ENCODE measurements at places on chromosomes 11 and 22.

- DNase-seq: peak; percentile 52
Measured at GRCh38 chr11:85652786-85653447, 5.2 kb downstream of the TMEM126A start.

DNA sequence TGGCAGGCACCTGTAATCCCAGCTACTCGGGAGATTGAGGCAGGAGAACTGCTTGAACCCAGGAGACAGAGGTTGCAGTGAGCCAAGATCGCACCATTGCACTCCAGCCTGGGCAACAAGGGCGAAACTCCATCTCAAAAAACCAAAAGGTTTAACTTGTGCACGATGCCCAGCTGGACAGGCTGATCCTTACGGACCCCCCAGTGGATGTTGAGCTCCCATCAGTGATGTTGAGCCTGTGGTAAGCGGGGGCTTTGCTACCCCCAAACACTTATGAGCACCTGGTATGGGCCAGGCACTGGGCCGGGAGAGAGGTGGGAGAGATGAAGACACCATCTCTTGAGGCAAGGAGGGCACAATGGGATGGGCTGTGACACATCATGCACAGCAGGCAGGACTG, 7.4 kb upstream of the SERPIND1 start:
- no peak for DNase-seq

DNA sequence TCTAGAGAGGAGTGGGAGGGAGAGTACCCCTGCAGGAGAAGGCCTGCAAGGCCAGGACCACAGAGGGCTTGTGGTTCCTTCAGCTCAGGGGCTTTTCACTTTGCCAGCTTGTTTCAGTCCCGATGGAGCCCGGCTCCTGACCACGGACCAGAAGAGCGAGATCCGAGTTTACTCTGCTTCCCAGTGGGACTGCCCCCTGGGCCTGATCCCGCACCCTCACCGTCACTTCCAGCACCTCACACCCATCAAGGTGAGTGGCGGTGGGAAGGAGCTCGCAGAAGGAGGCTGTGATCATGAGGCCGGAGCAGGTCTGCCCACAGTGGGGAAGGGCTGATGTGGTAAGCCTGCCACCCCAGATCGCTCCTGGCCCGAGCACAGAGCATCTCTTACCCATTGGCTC, 13.5 kb downstream of the ACP2 start:
- DNase-seq: no peak

DNA sequence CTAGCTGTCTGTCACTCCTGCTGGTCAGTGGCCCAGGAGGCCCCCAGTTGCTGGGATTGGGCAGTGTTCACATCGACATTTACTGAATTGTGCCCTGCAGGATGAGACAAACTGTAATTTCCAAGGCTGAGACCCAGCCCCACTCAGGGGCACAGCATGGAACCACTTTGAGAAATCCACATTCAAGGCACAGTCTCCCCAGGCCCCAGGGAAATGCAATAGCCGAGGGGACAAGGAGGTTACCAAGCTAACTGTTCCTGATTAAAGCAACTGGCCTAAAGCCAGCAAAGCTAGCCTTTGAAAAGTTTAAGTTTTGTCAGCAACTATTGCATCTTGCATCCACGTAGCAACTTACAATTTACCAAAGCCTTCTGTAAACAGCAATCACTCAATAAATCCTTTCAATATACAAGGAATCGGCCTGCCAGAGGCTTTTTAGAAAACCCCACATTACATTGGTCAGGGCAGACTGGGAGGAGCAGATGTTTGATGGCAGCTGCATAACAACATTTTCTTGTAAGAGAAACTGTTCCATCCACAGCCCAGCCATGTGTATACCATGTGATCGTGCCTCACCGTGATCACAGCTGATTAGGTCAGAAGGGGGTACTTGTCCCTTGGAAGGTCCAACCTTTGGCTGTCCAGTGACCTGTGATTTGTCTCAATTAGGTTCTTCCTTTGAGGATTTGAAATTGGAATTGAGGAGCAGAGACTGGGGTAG, 103.9 kb downstream of the TENM4 start:
- DNase-seq: no peak
